ENCODE measurements at places on chromosomes 6 and 20.
A peak's percentile ranks its signal among the peaks of the same experiment; 100 is the strongest.

- no peaks in the 10 kb centered on the region for H3K27me3 ChIP-seq
- H3K27ac ChIP-seq = no peak overlapping the region
- no peak overlapping the region for H3K4me3 ChIP-seq
- H3K36me3 ChIP-seq = no peaks in the 10 kb centered on the region
These were observed 39.1 kb upstream of the AKIRIN2 start for GRCh38 chr6:87741001-87741650.

DNA sequence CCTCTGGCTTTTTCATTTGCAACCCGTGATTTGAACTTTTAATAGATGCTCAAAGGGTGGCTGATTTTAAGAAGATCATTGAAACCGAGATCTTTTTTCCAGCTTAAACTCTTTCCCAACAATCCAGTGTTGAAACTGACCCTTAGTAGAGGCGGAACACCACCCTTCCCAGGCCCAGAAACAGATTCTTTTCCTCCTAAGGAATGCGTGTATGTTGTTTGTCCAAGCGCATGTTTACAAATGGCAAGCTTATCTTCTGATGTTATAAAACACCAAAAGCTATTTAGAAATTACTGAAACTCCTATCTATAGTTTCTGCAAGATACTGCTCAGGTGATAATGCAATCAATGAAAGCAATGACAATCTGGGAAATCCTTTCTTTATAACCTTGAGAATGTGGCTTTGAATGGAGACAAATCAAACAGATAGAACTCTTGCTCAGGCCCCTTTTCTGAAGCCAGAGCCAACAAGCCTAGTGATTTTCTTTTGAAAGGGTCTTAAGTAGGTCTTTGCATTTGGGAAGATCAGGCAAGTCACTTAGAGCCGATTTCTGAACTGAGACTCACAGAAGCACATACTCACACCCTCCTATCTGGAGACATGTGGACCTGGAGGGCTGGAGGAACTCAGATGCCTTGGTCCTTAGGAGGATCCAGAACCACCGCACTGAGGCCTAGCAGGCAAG is 9.1 kb downstream of the BANF2 start:
- H3K36me3 ChIP-seq = no peaks in the 10 kb centered on the region
- H3K4me1 ChIP-seq = no peaks in the 10 kb centered on the region
- no peaks in the 10 kb centered on the region for H3K27me3 ChIP-seq
- H3K27ac ChIP-seq = no peak overlapping the region

DNA sequence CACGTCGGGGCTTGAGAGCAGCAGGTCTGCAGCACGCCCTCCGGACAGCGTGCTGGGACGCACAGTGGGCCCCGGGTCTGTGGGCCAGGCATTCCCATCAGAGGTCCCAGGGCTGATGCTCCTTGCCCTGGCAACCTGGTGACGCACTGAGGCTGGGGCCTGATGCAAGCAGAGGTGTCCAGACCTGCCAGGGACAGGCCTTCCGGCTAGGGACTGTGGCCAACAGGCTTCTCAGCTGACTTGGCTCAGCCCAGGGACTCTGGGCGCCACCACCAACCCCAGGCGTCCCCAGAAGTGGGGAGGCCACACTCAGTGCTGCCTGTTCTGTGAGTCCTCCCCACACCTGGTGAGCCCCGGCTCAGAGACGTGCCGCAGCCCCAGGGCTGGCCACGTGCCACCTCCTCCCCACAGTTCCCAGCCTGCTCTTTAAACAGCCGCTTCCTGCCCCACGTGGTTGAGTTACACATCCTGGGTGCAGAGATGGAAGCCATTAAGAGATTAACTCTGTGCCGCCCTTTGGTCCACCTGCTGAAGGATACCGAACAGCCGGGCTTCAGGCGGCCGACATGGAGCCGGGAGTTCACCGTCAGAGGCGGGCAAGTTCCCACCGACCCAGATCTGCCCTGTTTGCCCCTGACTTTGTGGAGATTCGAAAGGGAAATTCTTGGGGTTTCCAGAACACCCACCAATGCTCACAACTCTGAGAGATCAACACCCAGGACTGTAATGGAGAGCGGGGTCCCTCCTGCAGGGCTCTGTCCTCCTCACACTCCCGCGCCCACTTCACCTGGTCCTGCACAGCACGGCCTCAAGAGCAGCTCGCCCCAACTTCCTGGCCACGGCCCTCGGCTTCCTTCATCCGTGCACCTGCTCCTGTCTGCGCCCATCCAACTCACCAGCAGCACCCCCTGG is 37.6 kb upstream of the ZBP1 start:
- peaks cover 11% of the 10 kb centered on the region for H3K4me1 ChIP-seq
- DNase-seq = peak; percentile 72
- H3K27me3 ChIP-seq = no peaks in the 10 kb centered on the region
- no peaks in the 10 kb centered on the region for H3K36me3 ChIP-seq

- no peak overlapping the region for H3K27ac ChIP-seq
- no peak overlapping the region for H3K4me3 ChIP-seq
- H3K27me3 ChIP-seq = no peaks in the 10 kb centered on the region
- H3K4me1 ChIP-seq = no peaks in the 10 kb centered on the region
- no peaks in the 10 kb centered on the region for H3K36me3 ChIP-seq
These were observed 46.5 kb downstream of the BLOC1S5 start for GRCh38 chr6:8017705-8018104.

DNA sequence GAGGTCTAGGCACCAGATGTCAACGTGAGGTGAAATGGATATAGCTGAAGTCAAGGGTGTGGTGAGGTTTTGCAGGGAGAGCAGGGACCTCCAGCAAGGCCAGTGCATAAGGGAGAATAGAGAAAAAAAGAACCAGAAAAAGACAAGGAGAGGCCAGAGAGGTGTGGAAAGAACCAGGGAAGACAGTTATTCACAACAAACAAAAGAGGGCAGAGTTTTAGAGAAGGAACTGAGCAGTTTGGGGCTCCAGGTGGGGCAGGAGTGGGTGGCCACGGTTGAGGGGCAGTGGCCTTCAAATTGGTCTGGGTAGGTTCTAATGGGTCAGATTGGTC is 11.6 kb upstream of the NQO2 start:
- peak overlapping the region; percentile 96 for H3K27ac ChIP-seq
- no peaks in the 10 kb centered on the region for H3K27me3 ChIP-seq
- H3K4me1 ChIP-seq = peaks cover 26% of the 10 kb centered on the region
- DNase-seq = no peak

GRCh38 chr6:10882657-10883171 is 873 bp upstream of the GCM2 start:
- H3K27me3 ChIP-seq = peaks cover 20% of the 10 kb centered on the region
- H3K4me1 ChIP-seq = peaks cover 2% of the 10 kb centered on the region
- H3K36me3 ChIP-seq = no peaks in the 10 kb centered on the region
- no peak for DNase-seq

DNA sequence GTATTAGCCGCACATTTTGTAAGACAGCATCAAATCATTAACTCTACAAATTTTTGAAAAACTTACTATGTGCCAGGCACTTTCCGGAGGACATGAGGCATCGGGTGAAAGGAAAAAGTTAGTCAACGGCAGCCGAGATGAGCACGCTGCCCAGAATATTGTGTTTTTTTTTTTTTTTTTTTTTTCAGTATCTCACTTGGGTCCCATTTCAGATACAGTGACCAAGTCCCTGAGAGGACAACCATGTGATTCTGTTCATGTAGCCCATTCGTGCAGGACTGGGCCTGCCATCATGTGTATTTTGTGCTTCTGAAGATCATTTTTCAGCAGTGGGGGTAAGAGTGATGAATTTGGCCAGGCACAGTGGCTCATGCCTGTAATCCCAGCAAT is 1.3 kb downstream of the SLA2 start:
- H3K4me1 ChIP-seq = peaks cover 64% of the 10 kb centered on the region
- peak overlapping the region; percentile 64 for H3K4me3 ChIP-seq
- H3K36me3 ChIP-seq = peaks cover 27% of the 10 kb centered on the region
- no peaks in the 10 kb centered on the region for H3K27me3 ChIP-seq
- H3K27ac ChIP-seq = peak overlapping the region; percentile 77
- no peak for DNase-seq

DNA sequence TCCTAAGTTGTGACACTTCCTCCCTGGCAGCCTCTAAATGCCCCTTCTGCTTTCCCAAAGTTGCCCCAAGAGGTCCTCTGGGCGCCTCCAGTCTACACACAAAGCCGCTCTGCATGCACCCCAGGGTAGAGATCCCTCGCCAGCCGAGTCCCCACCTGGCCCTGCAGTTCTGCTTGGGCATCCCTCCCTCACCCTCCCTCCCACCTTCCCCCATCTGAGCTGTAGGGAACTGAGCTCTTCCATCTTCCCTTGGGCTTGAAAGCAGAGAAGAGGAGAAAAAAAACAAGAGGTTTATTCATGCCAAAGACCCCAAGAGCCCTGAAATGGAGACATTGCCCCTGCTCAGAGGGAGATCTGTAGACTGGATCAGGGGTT is 5.7 kb upstream of the FGD2 start:
- H3K27ac ChIP-seq = no peak overlapping the region
- no peaks in the 10 kb centered on the region for H3K36me3 ChIP-seq
- H3K4me3 ChIP-seq = no peak overlapping the region
- DNase-seq = no peak

DNA sequence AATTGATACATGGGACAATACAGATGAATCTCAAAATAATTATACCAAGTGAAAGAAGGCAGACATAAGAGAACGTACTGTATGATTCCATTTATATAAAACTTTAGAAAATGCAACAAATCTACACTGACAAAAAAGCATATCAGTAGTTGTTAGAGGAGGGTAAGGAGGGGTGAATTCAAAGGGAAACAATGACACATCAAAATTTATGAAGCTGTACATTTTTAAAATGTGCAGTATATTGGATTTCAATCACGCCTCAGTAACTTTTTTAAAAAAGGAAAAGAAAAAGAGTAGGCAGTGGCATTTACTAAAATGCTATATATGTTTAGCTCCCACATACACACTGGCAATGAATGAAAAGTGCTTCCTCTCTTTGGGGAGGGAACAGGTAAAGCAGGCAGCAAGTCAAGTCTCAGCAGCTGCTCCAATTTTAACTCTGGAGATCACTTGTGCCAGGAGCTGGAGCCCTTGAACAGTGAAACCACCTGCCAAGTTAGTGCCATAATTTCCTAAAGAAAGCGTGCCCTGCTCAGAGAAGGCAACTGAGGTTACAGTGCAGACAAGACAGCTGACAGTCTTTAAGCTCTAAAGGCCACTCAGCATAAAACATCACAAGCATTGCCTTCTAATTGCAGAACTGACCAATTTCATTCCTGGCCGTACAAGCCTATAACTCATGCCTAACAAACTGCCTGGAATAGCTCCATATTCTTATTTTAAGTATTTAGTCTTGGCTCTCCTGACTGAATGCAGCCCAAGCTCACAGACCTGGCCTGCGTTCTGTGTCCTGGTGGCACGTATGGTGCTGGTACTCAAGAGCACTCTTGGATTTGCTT is 10.9 kb downstream of the FKBP1A start:
- no peak overlapping the region for H3K4me3 ChIP-seq
- H3K27ac ChIP-seq = no peak overlapping the region
- H3K27me3 ChIP-seq = no peaks in the 10 kb centered on the region
- H3K4me1 ChIP-seq = peaks cover 43% of the 10 kb centered on the region
- no peak for DNase-seq

DNA sequence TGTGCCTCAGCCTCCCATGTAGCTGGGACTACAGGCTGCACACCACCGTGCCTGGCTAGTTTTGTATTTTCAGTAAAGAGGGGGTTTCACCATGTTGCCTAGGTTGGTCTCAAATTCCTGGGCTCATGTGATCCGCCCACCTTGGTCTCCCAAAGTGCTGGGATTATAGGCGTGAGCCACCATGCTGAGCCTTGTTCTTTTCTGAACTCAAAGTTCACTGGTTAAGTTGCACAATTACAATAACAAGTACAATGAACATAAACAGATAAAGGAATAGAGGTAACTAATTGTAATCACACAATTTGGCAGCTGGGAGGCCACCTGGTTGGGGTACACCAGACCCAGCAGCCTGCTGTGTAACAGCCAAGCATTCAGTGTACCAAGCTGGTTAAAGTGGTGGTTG is 6.7 kb downstream of the NUDT3 start:
- no peaks in the 10 kb centered on the region for H3K27me3 ChIP-seq
- H3K4me3 ChIP-seq = no peak overlapping the region
- DNase-seq = no peak
- no peaks in the 10 kb centered on the region for H3K36me3 ChIP-seq
- peaks cover 1% of the 10 kb centered on the region for H3K4me1 ChIP-seq
- H3K27ac ChIP-seq = no peak overlapping the region

DNA sequence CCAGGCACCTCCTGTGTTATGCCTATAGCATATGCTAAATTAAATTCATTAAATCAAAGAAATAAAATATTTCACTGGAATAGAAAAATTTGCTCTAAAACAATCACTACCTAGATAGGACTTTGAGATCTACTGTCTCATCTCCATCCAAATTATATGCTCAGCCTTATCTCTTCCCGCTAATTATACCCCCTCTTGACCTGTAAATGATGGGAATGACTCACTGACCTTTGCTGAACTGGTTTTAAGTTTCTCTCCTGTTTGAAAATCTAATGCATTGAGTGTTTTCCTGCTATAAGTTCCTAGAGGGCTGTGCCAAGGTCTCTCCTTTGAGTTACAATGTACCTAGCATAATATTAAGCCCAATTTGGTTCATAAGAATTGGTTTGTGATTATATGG is 110.1 kb downstream of the BMP2 start:
- no peaks in the 10 kb centered on the region for H3K36me3 ChIP-seq
- no peak for DNase-seq
- no peaks in the 10 kb centered on the region for H3K4me1 ChIP-seq
- H3K27ac ChIP-seq = no peak overlapping the region
- H3K27me3 ChIP-seq = no peaks in the 10 kb centered on the region

Measured in T-cell (primary cell).